ENCODE measurements at places on chromosomes 16 and 17.

- DNase-seq: no peak
Measured at GRCh38 chr17:81561494-81561885, 9.3 kb upstream of the FAAP100 start.

DNA sequence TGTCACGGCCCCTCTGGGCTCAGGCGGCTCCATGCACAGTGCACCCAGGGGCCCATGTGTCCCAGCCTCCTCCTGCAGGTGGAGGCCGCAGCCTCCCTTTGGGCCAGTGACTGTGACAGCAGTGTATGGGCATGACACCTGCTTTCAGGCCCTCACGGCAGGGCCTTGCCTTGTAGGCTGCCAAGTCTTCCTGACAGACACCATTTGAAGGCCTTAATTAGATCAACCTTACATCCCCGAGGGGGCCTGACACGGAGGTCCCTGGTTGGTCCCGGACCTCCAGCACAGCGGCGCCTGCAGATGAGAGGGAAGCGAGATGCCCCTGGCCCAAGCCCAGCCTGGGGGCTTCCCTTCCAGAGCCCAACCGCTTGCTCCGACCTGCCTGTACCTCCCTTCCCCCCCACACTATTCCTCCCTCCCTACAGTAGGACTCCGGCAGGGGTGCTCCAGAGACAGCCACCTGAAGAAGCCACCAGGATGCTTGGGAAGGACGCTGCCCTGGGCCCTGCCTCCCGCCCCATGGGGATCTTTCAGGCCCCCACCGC lies 31.9 kb downstream of the BAIAP2 start:
- DNase-seq: no peak

DNA sequence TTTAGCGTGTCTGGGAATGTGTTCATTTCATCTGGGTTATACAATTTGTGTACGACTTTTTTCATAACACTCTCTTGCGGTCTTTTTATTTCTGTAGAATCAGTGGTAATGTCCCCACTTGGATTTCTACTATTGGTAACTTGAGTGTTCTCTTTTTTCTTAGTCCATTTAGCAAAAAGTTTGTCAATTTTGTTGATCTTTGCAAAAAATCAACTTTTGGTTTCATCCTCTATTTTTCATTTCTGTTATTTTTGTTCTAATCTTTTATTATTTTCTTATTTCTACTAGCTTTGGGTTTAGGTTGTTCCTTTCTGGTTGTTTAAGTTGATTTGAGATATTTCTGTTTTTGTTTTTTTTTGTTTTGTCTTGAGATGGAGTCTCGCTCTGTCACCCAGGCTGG lies 7.7 kb upstream of the SLC22A31 start:
- no peak for DNase-seq

DNA sequence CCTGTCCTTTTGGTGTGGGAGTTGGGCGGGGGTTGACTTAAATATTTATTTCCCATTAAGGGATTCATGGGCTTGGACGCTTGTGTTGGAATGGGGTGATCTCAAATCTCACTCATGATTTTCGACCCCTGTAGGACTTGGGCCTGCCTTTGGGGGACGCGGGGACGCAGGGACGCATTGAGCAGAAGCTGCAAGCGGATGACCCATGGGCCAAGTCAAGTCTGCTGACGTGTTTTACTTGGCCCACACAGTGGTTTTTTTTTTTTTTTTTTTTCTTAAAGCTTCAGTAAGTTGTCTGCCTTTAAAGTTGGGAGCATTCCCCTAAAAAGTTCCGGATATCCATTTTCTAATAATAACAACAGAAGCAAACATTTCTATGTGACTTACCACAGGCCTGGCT lies 28.9 kb downstream of the CMIP start:
- no peak for DNase-seq

GRCh38 chr17:30812218-30813177 lies 12.0 kb downstream of the CRLF3 start:
- DNase-seq: no peak

DNA sequence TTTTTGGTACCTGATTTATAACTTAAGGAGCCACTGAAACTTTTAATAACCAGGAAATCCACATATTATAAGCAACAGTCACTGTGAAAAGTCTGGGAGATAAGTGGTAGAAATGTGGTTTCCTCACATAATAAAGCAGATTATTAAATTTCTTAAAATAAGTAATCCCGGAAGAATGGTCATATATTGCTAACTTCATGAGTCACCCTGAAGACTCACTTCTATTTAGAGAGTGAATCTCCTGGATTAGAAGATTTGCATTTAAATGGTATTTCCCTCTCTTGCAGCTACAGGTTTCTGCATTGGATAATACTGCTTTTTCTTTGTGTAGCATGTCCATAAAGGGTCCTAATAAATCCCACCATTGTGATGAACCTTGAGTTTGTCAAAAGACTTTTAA lies 1286.8 kb upstream of the CDH8 start:
- no peak for DNase-seq

DNA sequence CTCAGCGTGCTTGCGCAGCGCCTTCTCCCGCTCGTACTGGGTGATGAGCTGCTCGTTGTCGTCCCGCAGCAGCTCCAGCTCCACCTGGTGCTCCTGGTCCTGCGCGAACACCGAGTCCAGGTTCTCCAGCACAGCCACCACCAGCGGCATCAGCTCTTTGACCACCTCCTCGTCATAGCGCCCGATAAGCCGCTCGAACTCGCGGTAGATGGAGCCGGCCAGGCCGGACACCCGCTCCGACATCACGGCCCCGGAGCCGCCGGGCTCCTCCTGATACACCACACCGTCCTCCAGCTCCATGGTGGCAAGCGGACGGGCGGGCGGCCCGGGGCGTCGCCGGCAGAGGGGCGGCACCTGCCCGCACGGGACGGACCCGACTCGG lies 320 bp downstream of the SPAG9 start:
- no peak for DNase-seq

- no peak for DNase-seq
Measured at GRCh38 chr17:49146620-49147306, 14.2 kb downstream of the B4GALNT2 start.

DNA sequence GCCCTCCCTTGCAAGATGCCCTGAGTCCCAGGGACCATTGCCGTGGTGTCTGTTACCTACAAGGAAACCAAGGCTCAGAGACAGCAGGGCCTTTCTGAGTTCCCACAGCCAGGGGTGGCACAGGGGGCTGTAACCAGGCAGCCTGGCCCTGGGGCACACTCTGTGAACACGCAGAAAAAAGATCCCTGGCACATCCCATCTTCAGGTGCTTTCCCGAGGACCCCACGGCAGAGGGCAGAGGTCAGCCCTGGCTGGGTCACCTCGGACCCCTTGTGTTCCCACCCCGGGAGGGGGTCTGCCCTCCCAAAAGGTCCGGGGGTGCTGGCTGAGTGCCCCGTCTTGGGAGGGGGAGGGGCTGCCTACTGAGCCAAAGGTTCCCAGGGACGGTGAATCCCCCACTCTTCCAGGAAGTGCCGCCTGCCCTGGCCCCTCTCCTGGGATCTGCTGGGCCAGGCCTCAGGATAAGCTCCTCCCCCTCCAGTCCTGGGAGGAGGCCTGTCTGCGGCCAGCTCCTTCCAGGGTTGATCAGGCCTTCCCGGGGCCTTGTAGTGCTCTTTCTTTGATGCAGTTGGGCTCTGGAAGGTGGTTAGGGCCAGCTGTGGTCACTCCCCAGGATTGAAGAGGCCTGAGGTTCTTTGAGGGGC lies 8.1 kb downstream of the GLIS2 start:
- no peak for DNase-seq

DNA sequence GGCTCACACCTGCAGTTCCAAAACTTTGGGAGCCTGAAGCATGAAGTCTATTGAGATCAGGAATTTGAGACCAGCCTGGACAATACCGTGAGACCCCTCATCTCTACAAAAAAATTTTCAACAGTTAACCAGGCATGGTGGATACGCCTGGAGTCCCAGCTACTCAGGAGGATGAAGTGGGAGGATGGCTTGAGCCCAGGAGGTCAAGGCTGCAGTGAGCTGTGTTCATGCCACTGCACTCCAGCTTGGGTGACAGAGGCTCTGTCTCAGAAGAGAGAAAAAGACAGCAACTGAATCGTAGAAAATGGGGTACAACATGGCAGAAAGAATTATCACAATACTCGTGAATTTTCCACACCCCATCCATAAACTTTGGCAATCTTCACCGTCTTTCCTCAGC lies 3.2 kb downstream of the CRK start:
- DNase-seq: no peak

DNA sequence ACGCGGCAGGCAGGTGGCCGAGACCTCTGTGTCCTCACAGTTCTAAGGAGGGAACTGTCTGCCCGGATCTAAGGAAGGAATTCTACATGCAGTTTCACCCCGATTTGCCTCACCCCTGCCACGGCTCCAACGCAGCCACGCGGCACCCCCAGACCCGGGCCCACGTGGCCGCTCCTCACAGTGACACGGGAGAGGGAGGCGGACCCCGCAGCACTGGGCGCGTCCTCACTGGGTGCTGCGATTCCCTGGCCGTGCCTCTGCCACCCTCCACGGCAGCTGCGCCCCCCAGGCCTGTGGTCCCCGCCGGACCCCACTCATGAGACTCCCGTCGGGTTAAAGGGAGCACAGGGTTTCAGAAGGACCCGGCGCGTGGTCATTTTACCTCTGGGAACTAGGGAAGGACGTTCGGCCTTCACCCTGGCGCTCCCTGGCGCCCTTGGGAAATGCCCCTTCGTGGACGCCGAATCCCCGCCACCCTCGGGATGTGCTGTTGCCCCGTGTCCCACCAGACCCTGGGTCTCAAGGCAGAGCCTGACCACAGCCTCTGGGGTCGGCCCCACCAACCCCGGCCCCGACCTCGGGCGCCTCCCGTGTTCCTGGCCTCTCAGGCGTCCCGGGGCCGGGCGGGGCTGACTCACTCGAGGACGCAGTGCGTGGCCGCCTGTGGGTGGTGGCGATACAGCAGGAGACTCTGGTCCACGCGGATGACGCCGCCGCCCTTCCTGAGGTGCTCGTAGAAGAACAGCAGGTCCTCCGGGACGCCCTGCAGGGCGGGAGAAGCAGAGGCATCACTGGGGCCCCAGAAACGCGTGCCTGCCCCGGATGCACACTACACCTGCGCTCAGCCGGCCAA lies 118.8 kb upstream of the METRNL start:
- no peak for DNase-seq
